ENCODE measurements at places on chromosomes 4 and X.

DNA sequence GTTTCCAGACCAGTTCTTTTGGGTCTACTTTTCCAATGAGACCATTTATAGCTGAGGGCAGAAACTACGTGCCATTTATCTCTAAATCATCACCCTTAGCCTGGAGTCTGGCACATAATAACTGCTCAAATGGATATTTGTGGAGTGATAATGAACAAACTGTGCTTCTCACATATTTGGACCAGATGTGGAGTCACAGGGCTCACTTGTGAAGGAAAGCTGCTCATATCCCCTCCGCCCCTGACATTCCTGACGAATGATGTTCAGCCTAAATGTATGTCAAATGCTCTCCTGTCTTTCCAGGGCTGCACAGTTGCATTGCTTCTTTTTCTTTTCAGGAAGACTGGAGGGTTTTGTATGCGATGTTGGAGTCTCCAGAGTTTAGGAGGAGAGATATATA, 110.1 kb downstream of the GBA3 start:
- DNase-seq = no peak

- peak; percentile 62 for DNase-seq
These were observed 99.8 kb upstream of the TEX13D start for GRCh38 chrX:124232523-124233201.

DNA sequence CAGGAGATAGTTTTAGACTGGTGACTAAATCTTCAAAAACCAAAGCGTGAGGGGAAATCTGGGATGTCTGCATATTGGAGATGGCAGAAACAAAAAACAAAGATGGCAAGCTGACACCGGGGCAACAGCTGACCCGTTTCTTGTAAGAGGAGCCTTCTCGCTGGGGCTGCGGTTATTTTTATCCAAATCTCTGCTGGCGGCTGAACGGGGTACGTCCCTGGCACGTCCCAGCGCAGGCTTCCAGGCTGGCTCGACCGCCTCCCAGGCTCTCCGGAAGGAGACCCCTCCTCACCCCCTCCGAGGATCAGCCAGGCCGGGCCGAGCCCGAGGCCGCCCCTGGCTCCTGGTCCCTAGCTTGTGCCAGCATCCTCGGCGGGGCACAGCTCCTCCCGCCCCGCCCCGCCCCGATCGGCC, 403 bp downstream of the SGCB start:
- peak; percentile 43 for DNase-seq

GRCh38 chr4:86592553-86593249, 1.4 kb upstream of the PTPN13 start:
- DNase-seq = no peak

GRCh38 chr4:2364654-2365053, 53.8 kb downstream of the ZFYVE28 start:
- DNase-seq = peak; percentile 73

DNA sequence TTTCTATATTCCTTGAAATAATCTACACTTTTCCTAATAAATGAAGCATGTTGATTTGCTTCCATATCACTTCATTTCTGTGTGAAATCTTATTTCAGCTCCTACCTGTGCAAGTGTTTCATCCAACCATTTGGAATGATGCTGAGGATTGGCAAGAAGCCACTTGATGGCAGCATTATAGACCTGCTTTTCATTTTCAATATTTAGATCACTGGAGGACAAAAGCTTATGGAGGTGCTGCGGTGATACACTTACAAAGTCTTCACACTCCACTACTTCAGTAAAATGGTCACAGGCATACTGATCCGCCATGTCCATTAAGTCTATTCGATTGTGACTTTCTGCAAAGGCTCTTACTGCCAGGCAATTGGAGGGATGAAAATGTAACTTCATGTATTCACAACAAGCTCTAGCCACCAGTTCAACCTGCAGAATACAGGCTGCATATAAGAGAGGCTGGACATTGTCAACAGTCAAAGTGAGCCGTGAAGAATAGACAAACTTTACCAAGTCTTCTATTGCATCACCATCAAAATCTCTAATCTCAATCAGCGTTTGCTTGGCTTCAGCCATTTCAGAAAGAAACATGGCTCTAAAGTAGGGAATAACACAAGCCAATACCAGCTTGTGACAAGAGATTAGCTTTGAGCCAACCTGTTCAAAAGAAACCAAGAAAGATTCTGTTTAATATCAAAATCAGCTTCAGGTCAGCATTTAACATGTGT, 35.1 kb downstream of the KLHL8 start:
- no peak for DNase-seq

DNA sequence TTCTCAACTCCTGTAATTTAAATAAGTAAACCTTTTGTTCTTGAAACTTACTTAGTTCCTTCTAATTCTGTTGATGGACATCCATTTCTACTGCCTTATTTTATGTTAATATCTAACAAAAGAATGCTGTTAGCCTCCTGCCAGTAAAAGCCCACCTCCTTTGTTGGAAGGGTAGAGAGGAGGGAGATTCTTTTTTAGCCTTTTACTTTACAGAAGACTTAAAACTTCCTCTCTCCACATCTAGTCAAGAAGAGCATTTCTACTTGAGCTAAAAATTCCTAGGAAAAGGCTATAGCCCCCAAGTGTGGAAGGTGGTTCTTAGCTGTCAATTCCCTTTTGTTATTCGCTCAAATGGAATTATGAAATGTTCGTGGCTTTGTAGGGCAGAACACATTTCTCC, 118.7 kb downstream of the ZIC3 start:
- DNase-seq = no peak

DNA sequence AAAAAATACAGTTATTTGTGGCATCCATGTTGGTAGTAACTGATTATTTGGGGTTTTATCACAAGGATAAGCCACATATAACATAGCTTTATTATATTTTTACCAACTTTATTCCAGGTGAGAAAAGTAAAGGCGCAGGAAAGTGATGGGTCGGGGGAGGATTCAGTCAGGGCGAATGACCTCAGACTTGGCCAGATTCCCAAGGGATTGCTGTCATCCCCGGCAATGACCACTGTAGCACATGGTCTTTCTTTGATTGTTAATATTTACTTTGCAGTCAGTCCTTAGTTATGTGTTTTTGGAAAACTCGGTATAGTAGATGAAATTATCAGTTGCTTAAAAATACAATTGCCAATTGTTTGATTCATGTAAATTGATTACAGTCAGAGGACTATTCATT, 17.6 kb downstream of the GRIA3 start:
- DNase-seq = no peak

- no peak for DNase-seq
These were observed 7.7 kb upstream of the MAGEA4 start for GRCh38 chrX:151904989-151905388.

GRCh38 chrX:142655507-142655906, 370.2 kb upstream of the SPANXN4 start:
- DNase-seq = no peak

Data from stimulated activated CD4-positive, alpha-beta T cell treated with anti-CD3 and anti-CD28 coated beads, Interleukin-15, amount 100 ng/mL, for 24 hours (primary cell).